Cortex of kidney (tissue), 1 donor: ENCODE measurements at places on chromosomes 3 and 15.

GRCh38 chr3:59245859-59246501, 196.2 kb upstream of the CFAP20DC start:
- DNase-seq: no peak

DNA sequence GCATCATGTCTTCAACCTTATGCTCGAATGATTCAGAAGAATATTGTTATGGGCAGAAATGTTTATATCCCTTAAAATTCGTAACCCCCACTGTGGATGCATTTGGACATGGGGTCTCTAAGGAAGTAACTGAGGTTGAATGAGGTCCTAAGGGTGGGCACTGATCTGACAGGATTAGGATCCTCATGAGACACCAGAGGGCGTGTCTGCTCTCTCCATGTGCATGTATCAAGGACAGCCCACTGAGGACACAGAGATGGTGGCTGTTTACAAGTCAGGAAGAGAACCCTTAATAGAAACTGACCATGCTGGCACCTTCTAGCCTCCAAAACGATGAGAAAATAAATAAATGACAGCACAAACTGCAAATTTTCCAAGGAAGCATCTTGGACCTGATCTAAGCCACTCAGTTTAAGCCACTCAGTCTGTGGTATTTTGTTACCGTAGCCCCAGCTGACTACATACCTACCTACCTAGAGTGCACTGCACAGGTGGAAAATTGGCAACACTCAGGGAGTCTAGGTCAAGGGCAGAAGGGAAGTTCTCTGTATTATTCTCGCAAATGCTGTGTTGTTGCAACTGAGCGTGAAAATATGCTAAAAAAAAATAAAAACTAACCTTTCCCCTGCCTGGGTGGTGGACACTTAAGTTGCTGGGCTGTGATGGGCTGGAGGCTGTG, 126.6 kb downstream of the TJP1 start:
- DNase-seq: no peak

DNA sequence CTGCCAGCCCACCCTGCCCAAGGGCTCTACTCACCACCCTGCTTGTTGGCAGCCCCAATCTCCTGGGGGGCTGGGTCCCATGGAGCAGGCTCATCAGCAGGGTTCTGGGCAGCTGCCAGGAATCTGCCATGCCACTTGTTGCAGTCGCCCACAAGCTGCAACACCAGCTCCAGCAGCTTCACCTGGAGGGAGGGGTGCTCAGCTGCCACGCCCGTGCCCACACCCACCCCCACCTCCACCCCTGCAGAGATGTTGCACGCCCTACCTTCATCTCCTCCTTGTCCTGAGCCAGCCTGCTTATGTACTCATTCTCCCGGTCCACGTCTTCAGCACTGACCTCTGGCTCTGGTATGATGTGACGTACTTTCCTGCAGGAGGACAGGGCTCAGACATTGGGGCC, 77.9 kb upstream of the C2CD4B start:
- DNase-seq: no peak

GRCh38 chr15:40067921-40068624, 29.1 kb upstream of the SRP14 start:
- no peak for DNase-seq

- no peak for DNase-seq
Measured at GRCh38 chr3:40713795-40714194, 189.0 kb downstream of the ZNF621 start.

DNA sequence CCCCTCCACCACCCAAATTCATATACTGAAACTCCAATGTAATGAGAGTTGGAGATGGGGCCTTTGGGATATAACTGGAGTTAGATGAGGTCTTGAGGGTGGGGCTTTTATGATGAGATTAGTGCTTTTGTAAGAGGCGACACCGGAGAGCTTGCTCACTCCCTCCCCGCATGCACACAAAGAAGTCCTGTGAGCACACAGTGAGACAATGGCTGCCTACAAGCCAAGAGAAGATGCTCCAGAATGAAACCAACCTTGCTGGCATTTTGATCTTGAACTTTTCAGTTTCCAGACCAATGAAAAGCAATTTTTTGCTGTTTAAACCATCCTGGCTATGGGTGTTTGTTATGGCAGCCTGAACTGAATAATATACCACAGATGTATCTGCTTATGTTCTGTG, 109.0 kb downstream of the SAMMSON start:
- DNase-seq: no peak

- DNase-seq: no peak
Measured at GRCh38 chr15:68594533-68595259, 15.9 kb downstream of the CORO2B start.

DNA sequence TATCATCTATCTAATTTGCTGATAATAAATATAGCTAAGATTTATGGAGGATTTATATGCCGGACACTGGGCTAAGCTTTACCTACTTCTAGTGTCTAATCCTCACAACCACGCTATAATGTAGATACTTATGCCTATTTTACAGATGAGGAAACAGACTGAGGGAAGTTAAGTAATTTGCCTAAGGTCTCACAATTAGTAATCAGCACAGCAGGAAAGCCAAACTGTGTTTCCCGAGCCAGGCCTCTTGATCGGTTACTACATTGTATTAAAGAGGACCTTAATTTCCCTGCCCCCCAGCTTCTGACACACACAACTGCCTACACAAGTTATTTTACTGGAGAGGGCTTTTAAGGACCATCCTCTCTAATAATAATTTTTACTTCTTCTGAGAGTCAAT, 40.9 kb downstream of the ONECUT1 start:
- no peak for DNase-seq

DNA sequence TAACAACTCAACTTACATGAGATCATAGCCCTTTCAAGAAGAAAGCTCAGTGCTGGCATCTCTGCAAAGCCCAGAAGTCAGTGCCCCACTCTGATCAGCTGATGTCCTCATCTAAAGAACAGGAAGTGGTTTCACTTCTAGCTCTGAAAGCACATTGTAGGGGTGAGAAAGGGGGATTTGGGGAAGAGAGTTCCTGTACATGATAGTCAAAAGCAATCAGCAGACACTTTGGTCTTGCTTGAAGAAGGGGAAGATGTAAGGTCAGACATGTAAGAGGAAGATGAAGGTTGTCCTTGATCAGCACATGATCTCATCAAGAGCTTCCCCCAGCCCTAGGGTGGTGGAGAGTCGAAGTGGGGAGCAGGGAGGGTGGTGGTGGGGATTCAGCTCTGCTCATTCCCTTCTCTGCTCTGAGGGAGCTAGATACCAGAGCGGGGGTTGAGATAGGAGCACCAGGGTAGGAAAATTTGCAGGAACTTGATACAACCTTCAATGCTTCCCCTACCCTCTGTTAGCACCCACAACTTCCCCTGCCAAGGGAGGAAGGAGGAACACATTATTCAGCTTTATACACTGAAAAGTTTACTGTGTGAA, 76.4 kb upstream of the ETV5 start:
- no peak for DNase-seq

- DNase-seq: no peak
Measured at GRCh38 chr15:58401276-58401675, 30.5 kb upstream of the LIPC start.

DNA sequence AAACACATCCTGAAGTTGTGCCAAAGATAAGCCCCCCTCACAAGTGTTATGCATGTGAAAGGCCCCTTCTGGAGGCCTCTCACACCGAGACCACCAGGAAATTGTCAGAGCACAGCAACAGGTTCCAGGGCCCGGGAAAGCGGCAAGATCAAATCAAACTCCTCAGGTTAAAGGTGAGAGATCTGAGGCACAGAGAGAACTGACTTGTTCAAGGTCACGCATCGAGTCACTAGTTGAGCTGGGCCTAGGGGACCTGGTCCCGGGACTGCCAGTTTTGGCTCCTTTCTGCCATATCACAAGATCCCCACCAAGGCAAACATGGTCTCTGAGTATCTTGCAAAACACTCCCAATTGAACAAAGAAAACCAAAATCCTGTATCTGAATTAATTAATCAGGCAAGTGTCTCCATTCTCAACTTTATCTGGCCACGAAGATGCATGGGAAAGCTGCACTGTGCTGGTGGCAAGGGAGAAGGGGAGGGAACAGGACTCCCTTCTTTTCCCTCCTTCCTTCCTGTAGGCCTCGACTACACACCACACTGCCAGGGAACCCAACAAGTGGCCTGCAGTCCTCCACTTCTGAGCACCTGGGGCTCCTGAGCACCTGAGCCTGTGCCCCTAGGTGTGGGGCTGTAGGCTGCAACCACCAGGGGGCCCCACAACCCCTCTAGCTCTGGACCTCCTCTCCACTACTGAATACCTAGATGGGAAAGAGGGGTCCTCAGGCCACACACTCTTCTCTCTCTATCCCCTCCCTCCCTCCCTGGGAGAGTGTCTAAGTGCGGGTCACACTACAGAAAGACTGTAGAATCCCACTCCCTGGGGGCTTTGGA, 37.3 kb downstream of the ANP32A start:
- no peak for DNase-seq

DNA sequence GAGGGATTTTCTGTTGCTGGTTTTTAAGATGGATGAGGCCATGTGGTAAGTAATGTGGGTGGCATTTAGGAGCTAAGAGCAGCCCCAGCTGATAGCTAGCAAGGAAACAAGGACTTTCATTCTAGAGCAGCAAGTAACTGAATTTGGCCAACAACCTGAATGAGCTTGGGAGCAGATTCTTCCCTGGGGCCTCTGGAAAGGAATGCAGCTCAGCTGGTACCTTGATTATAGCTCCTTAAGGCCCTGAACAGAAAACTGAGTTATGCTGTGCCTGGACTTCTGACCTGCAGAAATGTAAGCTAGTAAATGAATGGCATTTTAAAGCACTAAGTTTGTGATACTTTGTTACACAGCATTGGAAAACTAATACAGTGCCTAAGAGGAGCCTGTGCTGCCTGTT, 565.5 kb downstream of the PDCD6IP start:
- no peak for DNase-seq

- DNase-seq: no peak
Measured at GRCh38 chr3:133464573-133464972, 64.7 kb downstream of the BFSP2 start.

DNA sequence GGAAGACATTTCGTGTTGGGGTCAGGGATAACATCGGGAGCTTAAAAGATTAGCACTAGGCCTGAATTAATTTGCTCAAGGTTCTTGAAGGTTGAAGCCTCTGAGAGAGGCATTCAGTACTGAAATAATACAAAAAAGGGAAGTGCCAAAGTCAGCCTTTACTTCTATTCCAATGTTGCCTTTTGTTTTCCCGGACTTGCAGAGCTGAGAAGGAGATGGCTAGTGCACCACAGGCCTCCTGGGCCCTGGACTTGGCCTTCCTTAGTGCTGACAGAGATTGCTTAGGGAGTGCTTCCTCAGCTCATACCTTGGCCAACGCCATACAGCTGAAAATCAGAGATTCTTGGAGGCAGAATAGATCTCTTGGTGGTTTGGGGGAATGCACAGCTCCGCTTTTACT, 333.6 kb upstream of the TBL1XR1 start:
- no peak for DNase-seq

GRCh38 chr3:141644931-141645330, 93.2 kb upstream of the RNF7 start:
- no peak for DNase-seq

- DNase-seq: no peak
Measured at GRCh38 chr15:78358102-78358870, 18.1 kb downstream of the CRABP1 start.

DNA sequence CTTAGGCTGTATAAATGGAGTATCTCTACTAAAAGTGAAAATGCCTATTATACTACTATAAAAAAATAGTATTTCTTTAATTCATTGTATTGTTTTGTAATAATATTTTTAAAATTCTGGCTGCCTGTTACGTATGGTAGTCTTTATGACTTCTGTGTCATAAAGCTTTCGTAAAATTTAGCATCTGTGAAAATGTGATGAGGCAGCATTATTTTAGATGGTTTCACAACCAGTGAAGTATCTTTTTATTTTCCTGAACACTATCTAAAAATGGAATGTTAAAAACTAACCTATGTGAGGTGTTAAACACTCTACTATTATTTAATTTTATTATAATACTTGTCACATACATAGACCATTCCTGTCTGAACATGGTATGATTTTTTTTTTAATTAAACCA, 46.2 kb downstream of the LRCH3 start:
- DNase-seq: no peak

DNA sequence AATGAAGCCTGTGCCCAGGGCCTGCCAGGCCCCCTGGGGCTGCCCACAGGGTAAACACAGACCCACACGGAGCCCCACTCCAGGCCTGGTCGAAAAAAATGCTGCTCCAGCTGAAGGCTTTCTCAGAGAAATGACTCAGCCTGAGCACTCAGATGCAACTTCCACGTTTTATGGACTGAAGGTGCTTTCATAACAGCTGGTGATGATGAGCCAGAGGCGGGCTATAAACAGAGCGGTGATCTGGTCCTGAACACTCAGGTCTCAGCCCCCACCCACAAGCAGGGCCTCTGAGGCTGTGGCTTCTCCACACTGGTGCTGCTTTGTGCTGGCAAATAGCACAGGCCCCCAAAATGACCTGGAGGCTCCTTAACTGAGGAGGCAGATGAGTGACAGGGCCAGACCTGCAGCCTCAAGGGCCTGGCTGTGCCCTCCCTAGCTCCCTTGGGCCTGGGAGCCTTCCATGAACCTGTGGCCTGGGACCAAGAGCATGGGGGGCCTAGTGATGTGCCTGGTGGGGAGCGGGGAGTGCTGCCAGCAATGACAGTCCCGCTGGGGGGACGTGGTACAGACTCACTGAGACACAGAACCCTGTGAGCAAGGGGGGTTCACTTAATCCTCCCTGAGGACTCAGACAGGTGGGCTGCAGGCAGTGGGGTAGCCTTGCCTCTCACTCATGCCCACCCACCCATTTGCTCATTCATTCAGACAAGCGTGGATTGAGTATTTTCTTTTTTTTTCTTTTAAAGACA, 23.0 kb upstream of the FURIN start:
- no peak for DNase-seq

DNA sequence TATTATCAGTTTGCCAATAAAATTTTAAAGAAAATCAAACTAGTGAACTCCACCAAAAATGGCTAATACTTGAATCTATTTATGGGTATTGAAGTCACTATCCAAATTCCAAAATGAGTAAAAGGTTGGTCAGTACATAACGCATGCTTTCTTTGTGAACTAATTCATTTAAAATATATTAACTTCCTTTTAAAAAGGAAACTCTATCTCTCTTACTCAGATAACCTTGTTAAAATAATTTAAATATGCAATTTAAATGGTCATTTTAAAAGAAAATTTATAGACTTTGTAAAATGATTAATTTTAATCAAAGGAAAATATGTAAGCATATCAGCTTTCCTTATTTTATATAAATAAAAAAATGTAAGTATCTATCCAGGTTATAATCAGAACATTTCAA, 419.4 kb upstream of the ZNF385D start:
- no peak for DNase-seq

GRCh38 chr15:73246439-73246838, 122.3 kb downstream of the HCN4 start:
- no peak for DNase-seq

- no peak for DNase-seq
Measured at GRCh38 chr3:183775781-183776180, 49.6 kb downstream of the MAP6D1 start.

DNA sequence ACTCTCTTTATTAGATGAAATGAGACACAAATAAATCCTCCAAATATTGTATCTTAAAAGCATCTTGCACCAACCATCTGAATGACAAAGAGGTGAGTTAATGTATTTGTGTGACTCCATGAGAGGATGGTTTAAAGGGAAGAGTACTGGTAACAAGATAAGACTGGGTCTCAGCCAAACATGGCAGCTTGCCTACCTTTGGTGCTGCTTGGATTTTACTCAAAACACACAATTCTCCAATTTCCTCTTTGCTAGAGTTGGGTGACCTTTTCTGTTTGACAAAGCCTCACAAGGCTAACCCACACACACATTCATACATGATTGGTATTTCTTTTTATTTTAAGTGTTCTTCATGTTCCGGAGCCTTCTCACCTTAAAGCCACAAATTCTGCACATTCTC, 506.4 kb downstream of the FGF12 start:
- no peak for DNase-seq
